ENCODE measurements at places on chromosomes 16 and 17.

DNA sequence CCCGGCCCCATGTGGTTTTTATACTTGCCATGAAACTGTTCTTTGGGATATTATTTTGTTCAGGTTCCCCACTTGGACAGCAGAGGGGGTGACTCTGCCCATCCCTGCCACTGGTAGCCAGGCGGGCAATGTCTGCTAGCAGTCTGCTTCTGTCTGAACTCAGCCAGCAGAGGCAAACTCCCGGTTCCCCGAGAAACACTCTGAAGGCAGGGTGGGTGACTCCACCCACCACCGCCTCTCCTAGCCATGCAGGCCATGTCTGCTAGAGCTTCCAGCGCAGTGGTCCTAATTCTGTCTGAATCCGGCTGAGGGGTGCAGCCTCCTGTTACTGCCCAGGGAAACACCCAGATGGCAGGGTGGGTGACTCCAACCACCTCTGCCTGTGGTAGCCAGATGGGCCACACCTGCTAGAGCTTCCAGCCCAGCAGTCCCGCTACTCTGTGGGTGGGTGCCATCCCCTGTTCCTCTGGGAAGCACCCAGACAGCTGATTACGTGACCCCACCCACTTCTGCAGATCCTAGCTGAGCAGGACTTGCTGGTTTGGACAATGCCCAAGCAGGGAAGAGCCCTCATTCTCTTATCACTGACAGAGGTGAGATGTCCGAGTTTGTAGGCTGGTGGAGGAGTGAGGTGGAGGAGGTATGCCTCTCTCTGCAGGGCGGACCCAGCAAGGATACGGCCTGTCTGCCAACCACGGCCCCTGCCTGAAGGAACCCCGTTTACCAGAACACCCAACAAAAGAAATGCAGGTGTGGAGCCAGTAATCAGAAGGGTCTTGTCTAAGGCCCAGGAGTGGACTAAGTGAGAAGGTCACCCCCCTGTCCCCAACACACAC lies 22.4 kb downstream of the NLRP1 start:
- no peak for DNase-seq

- DNase-seq: no peak
Observed at GRCh38 chr16:69796285-69797118, 34.4 kb downstream of the WWP2 start.

GRCh38 chr16:72940886-72941285 lies 107.0 kb downstream of the ZFHX3 start:
- no peak for DNase-seq

GRCh38 chr16:88662222-88662842 lies 559 bp downstream of the MVD start:
- DNase-seq: no peak

DNA sequence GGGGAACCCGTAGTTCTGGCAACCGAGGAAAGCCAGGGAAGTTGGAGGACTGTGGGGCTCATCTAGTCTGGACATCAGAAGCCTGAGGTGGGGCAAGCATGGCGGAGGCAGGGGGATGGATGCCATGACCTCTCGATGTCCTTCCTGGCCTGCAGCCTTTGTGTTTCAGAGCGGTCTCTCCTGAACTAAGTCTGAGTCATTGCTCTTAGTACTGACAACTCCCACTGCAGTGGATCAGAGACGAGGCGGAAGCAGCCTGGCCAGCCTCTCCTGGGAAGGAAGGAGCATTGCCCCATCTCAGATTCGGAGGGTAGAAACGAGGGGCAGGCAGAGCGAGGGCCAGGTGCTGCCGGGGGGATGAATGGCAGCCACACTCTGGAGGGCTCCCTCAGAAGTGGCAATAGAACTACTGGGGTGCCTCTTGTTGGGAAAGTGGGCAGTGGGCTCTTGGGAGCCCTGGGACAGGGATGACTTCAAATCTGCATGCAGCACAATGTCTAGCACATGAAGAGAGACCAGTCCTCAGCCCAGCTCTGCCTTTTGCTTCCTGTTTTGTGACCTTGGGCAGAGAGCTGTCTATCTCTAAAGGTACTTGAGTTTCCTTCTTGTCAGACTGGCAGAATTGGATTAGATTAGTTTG lies 3.6 kb upstream of the STAC2 start:
- no peak for DNase-seq

DNA sequence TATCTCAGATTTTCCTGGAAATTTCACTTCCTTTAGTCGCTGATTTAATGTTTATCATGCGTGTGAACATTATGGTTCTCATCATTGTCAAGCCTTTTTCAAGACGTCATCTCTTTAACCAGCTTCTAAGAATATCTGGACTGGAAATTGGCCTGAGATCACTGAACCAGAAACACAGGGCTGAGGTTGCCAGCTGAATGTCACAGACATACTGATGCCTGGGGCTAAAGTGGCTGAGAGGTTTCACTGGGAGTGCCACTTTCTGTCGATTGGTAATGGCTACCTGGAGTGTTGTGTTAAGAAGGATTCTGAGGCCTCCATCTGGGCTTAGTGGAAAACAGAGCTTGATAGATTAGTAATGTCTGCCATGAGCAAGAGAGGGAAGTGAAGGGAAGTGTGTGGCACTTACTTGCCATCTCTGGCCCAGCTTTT lies 54.2 kb downstream of the CRISPLD2 start:
- no peak for DNase-seq

GRCh38 chr17:15744074-15744676 lies 12.1 kb downstream of the TBC1D26 start:
- DNase-seq: no peak

DNA sequence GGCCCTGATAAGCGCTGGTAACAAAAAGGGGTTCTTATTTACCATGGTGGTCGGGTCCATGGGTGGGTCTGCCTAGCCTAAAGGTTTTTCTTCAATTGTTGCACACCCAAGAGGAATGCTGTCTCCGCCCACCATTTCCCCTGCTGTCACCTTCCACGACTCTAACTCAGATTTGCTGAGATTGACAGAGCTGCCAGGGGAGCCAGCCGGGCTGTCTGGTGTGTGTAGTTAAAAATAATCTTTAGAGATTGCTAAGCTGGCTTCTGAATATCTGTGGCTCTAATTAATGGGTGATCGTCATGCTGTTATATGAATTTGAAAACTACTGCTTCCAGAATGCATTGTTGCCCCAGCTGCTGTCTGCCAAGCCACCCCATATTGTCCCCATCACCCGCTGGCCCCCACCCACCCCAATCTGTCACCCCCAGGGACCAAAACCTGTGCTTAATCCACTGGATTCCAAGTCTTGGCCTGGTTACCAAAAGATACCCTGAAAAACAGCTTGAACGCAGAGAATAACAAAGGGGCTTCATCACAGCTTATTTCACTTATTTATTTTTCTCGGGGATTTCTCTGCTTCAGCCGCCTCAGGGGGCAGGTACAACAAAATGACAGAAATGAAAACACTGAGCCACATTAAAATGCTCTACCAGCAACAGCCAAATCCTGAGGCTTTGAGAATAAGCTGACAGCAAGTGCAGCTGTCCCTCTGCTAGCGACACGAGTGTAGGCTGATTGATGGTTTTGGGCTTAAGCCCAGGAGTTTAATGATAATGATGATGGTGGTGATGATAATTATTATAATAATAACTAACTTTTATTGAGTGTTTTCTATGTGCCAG lies 46.1 kb upstream of the NLK start:
- DNase-seq: no peak

GRCh38 chr17:75610103-75610984 lies 22.7 kb downstream of the MYO15B start:
- DNase-seq: no peak

DNA sequence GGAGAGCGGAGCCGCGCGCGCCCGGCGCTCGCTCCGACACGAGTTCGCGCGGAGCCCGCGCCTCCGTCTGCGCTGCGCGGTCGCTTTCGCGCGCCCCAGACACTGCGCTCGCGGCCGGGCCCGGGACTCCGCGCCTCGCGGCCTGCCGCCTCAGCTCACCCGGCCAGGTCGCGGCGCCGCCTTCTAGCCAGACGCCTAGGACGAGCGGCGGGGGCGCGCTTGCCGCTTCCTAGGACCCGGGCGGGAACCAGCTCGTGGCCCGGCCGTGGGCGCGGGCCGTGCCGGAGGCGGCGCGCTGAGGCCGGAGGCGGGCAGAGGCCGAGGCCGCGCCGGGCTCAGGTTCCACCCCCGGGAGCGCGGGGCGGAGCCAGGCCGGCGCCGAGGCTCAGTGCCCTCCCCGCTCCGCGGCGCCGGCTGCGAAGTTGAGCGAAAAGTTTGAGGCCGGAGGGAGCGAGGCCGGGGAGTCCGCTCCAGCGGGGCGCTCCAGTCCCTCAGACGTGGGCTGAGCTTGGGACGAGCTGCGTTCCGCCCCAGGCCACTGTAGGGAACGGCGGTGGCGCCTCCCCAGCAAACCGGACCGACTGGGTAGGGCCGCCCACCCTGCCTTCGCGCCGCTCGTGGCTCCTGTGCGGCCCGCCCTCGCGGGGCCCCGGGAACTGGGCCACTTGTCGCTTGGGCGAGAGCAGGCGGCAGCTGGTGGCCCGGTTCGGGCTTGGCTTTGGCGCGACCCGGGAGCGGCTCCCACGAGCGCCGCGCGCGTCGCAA lies at the start of gene SPHK1:
SPHK1 (plus strand) TSS at position 388 of the 765 bp plus-strand sequence. CDS start 1,036 bp downstream, outside the sequence.
- peak; percentile 82 for DNase-seq

- DNase-seq: no peak
Observed at GRCh38 chr16:56657555-56658326, at the start of gene MT1F. MT1F (plus strand) TSS chr16:56657959; CDS start chr16:56658059, 100 bp downstream.

DNA sequence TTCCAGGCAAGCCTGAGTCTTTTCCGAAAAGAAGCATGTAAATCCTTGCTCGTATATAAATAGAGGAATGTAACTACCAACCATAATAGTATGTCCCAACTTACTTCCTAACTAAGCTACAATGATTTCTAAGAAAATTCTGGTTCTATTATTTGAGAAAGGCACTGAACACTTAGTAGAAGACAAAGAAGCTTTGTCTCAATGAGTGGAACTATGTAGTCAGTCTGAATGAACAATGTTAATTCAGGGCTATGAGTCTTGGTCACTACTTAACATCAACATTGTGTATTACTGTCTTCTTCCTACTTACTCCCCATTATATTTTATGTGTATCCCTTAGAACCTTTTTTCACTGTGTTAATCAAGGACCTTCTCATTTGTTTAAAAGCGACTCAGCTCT lies 206.0 kb downstream of the CYB561 start:
- no peak for DNase-seq

DNA sequence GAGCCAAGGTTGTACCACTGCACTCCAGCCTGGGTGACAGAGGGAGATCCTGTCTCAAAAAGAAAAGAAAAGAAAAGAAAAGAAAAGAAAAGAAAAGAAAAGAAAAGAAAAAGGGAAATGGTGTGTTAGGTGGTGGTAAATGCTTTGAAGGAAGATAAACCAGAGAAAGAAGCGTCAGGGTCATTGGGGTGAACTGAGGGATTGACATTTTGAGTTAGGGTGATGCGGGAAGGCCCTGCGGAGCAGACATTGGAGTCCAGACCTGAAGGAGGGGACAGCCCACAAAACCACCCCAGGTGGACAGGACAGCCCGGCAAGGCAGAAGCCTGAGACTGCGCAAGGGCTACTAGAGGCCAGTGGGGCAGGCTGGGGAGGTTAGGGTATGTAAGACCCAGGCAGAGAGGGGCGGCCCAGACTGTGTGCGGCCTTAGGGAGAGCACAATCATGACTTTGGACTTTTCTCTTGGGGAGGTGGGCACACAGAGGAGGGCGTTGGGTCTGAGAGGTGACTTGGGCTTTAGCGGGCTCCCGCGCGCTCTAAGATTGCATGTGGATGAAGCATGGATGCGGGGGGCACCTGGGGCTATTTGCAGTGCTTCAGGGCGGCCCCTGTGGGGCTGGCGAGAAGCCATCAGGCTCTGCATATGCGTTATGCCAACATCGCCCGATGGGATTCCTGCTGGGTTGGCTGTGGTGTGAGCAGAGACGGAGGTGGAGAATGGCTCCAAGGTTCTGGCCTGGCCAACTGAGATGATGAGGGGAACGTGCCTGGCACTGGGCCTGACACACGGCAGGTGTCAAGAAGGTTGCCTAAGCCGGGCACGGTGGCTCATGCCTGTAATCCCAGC lies 3.3 kb upstream of the GAA start:
- DNase-seq: no peak

GRCh38 chr16:49914657-49915056 lies 58.7 kb upstream of the ZNF423 start:
- DNase-seq: no peak

Data from type B pancreatic cell (in vitro differentiated cells).